ENCODE measurements at places on chromosomes 5 and 9. TPM values are rescaled to one million over a fixed set of nuclear protein-coding genes. Genes with fewer than 3 reads are reported as not detected.

Gene NUTM2G
- not detected for total RNA-seq

DNA sequence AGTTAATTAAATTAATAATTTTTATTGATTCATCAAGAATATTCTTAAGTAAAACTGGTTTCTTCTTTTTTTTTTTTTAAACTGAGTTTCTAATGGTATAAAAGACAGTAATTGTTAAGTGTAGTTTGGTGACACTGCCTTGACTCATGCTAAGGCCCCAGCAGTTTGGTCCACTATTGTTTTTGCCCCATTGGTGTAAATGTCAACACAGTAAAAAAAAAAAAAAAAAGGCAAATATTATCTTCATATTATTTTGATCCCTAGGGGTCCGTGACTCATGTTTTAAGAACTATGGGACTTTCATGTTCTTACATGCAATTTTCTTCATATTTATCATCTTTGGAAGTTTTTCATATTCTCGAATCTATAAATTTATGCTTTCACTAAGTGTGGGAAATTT, 29.2 kb upstream of the JAK2 start:
- no peak for DNase-seq

- DNase-seq, result no peak
Measured at GRCh38 chr5:40453689-40454088, 226.0 kb upstream of the PTGER4 start.

DNA sequence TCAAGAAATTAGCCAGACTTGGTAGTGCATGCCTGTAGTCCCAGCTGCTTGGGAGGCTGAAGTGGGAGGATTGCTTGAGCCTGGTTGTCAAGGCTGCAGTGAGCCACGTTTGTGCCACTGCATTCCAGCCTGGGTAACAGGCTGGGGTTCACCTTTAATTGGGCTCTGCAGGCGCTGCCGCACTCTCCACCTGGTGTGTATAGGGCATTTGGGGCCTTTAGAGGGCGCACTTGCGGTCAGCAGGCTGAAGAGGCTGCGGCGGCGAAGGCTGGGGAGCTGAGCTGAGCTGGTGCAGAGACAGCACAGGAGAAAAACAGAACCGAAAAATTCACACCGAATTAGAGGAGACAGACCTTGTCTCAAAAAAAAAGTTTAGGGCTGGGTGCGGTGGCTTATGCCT, 31.2 kb downstream of the CDK7 start:
- DNase-seq, result no peak

Gene BHMT
- not detected for total RNA-seq
